ENCODE measurements at places on chromosomes 13 and 19.
A peak's percentile ranks its signal among the peaks of the same experiment; 100 is the strongest.

GRCh38 chr19:46713781-46714443 lies 3.0 kb downstream of the PRKD2 start:
- peak; percentile 64 for DNase-seq

GRCh38 chr13:100529666-100530377 lies 58.8 kb downstream of the GGACT start:
- no peak for DNase-seq

DNA sequence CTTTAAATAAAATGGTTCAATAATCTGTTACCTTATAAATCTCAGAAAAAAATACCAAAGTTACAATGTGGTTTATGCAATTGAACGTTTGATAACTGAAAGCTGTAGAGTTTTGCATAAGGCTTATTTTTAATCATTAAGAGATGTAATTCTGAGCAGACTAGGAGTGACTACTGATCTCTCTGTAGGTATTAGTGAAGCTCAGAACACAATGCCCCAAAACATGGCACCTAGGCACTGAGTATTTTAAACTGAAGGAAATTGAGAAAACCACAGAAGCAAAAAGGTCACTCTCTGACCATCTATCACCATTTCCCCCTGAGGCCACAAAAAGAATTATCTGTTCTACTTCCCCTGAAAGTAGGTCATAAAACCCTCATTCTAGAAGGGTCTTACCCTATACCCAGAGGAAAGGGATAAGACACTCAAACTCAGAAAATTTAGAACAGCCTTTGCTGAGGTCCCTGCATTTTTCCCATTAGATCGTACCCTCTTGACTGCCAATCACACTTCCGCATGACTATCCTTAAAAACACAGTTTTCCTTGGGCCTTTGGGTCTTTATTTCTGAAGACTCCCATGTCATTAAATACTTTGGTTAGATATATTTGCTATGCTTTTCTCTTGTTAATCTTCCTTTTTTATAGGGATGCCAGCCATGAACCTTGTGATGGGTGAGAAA lies 158.1 kb downstream of the PCDH9 start:
- no peak for DNase-seq

- no peak for DNase-seq
Observed at GRCh38 chr19:22893855-22894270, 61.8 kb downstream of the ZNF723 start.

- DNase-seq, result no peak
Observed at GRCh38 chr19:33412601-33413425, 39.3 kb downstream of the CEBPG start.

DNA sequence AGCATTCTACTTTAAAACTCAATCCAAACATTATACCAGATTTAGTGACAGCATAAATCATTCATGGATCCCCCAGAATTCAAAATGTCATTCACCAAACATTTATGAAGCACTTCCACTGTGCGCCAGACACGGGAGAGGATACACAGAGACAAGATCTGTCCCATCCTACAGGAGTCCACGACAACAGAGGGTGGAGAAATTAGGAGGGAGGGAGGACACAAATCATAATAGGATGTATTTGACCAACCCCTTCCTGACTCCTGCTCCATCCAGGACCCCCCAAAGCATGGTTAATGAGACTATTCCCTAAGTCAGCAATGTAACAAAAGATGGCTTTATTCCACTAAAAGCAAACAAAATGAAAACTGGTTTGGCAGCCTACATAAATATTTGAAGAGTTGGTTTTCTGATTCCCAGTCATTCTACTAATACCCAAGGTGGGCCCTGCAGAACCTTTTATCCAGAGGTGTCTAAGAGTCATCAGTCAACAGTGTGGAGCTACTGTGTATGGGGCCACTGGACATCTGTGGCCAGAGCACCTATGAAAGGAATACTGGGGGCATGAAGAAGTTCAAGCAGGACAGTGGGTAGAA lies 62.8 kb upstream of the DOCK9 start:
- no peak for DNase-seq

DNA sequence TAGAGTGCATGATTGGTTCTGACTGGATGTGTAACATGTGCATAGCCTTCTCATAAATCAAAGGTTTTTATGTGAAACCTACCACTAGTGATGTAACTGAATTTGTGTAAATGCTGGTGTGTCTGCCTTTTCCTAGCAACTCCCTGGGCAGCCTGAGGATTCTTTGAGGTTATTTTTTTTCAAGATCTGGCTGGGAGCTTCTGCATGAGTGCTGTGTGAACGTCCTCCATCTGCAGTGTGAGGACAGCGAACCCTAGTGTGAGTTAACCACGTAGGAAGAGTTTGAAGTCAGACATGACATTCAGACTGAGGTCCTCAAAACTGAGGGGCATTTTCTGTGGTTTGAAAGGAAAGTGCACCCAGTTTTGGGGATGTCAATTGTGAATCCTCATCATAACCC lies 39.9 kb downstream of the DPRX start:
- DNase-seq, result no peak

DNA sequence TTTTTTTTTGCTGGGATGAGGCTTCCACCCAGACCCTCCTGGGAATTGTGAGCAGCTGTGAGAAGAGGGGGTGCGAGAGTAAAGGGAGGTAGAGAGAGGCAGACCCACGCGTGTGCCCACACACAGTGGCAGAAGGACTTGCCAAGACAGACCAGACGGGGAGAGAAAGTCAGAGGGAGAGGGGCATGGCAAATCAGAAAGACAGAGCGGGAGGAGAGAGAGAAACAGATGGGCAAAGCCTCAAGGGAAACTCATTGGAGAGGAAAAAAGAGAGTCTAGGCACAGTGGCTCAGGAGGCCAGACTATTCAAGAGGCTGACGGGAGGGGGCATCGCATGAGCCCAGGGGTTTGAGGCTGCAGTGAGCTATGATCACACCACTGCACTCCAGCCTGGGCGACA lies 17.0 kb downstream of the CATSPERG start:
- no peak for DNase-seq

GRCh38 chr19:23800271-23800670 lies 41.6 kb upstream of the ZNF681 start:
- DNase-seq, result no peak

DNA sequence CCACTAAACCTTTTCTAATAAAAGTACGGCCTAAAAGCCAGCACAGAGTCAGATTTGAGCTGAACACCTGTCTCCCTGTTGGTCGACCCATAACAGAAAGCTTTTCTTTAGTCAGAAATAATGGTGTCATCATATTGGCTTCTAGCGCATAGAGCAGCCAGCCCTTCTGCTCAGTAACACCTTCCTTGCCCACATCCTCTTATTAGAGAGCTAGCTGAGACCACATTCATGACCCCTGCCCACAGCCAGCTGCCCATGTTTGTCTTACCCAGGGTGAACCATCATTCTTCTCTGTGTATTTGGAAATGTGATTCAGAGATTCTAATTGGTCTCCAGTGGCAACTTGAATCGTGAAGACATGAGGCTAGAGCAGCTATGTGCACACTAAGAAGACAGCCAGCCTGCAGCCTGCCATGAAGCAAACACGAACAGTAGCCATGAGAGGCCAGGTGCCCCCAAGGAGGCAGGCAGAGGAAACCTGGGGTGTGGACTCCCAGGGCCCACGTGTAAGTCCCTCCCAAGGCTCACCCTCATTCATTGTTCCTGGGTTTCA lies 82.3 kb upstream of the PDCD5 start:
- DNase-seq, result peak; percentile 1

- DNase-seq, result no peak
Observed at GRCh38 chr19:4059453-4059871, 7.2 kb downstream of the ZBTB7A start.

DNA sequence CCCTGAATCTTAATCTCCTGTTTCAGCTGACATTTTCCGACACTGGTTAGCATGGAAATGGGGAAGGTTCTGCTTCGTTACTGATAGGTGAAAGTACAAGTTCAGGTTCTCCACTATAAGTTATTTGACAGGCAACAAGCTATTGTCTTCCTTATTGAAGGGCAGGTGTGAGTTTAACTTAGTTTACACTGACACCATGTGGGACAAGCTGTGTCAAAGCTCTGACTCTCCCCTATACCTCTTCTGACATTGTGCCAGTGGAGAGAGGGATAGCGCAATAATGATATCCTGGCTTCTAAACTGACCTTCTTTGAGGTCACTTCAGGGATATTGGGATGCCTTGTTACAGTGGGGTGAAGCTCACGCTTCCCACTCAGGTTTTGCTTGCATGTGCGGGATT lies 587.0 kb upstream of the SLITRK5 start:
- no peak for DNase-seq

GRCh38 chr19:47351548-47351947 lies 2.4 kb downstream of the DHX34 start:
- DNase-seq, result no peak

- no peak for DNase-seq
Observed at GRCh38 chr13:95480791-95481780, 71.4 kb upstream of the CLDN10 start.

GRCh38 chr13:94168783-94169453 lies 310.6 kb downstream of the DCT start:
- DNase-seq, result no peak

DNA sequence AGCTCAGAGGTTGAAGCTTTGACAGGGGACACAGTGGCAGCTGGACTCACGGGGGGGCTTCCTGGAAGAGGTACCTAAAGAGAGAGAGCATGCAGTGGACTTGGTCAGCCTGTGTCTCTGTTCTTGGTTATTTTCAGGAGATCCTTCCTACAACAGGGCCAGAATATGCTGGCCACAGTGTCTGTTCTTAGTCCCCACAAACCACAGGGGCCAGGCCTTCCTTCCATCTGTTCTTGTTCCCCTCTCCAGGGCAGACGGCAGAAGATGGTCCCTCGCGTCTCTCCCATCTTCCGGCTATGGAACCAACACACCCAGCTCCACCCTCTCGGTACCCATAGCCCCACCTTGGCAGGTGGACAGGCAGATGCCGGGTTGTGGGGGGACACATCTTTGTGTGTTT lies 24.8 kb downstream of the MAST3 start:
- DNase-seq, result no peak

GRCh38 chr13:77022341-77022740 lies 4.6 kb downstream of the FBXL3 start:
- no peak for DNase-seq

GRCh38 chr13:96490496-96490989 lies 400.6 kb downstream of the HS6ST3 start:
- no peak for DNase-seq

DNA sequence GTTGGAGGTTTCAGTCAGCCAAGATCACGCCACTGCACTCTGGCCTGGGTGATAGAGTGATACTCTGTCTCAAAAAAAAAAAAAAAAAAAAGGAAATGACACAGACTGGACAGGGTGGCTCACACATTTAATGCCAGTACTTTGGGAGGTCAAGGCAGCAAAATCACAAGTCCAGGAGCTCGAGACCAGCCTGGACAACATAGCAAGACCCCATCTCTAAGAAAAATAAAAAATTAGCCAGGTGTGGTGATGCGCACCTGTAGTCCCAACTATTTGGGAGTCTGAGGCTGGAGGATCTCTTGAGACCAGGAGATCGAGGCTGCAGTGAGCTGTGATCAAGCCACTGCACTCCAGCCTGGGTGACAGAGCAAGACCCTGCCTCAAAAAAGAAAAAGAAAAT lies 22.6 kb upstream of the NAPA start:
- no peak for DNase-seq

DNA sequence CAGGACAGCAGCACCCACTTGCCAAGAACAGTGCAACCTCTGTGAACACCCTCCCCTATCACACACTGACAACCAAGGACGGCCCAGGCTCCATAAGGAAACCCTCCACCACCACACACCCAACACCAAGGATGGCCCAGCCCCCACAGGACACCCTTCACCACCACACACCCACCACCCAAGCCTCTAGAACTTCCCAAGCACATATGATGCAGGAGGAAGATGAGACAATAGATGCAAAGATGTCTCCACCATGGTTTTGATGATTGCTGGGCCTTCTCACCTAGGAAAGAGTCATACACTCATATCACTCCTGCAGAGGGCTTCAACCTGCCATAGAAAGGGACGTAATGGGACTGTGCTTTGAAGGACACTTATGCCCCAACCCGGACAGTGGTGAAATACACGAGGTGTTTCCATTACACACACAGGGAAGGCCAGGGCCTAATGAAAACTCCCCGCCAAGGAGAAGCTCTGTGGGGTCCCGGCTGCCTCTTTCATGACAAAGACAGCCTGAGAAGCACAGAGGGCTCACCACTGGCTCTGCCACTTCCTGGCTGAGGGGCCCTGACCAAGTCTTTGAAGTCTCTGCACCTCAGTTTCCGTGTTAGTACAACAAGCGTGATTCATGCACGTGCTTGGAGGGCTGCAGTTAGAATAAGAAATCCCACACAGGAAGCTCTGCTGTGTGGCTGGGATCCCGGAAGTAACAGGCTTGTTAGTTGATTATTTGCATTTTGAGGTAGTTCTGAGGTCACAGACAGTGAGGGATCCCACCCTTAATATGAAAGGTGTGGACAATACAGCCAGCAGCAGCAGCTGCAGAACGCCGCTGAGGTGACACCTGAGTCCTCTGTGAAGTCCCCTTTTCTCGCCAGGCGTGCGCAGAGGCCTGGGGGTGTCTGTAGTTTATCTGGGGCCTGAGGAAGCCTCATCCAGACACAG lies 61.9 kb upstream of the ATP12A start:
- DNase-seq, result peak; percentile 53

- DNase-seq, result peak; percentile 18
Observed at GRCh38 chr13:114203536-114203935, 24.5 kb downstream of the CFAP97D2 start.

- no peak for DNase-seq
Observed at GRCh38 chr13:30159446-30159839, 147.9 kb downstream of the KATNAL1 start.

DNA sequence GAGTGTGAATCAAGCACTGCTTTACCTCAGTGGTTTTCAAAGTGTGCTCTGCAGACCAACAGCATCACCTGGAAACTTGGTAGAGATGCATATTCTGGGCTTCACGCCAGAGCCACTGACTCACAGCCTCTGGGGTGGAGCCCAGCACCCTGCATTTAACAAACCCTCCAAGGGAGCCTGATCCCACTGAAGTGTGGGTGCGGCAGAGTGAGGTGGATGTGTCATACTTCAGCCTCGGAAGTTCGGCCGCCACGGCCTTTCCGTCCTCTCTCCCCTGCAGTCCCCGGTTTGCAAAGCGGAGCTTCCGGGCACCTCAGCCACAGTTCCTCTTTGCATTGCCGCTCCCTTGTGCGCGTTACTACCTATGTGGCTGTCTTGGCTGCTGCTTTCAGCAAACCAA lies 33.3 kb upstream of the MICU2 start:
- DNase-seq, result no peak

DNA sequence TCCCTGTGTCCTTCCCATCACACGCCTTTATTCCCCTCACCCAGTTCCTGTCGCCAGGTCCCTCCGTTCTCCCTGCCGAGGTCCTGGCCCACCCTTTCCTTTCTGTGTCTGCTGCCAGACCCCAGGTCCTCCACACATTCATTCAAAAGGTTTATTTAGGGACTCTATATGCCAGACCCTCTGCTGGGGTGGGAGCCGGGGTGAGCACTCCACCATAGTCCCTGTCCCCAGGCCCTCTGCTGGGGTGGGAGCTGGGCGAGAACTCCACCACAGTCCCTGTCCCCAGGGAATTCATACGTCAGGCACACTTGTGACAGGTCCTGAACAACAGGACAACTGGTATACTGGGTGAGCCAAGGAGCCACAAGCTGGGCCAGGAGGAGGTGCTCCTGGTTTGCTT lies 34.4 kb upstream of the TUBGCP3 start:
- no peak for DNase-seq
